ENCODE measurements at places on chromosomes 12 and 14. TPM values are rescaled to one million over a fixed set of nuclear protein-coding genes. Genes with fewer than 3 reads are reported as not detected.

Gene SPTB
- 17.0 TPM for total RNA-seq

Gene TRIAP1
- total RNA-seq = 8.6 TPM

Gene PDE3A
- 5.7 TPM for total RNA-seq

Gene POTEM
- not detected for total RNA-seq

Gene TAS2R14
- total RNA-seq = 9.8 TPM

Gene OGFOD2
- 4.9 TPM for total RNA-seq

Gene HOXC10
- total RNA-seq = not detected

Gene RFLNA
- total RNA-seq = 7.6 TPM

Gene DNAH10
- 23.8 TPM for total RNA-seq

Gene CTSG
- total RNA-seq = 0.25 TPM

Gene NRL
- total RNA-seq = 1.2 TPM

Gene SLC7A8
- 5.7 TPM for total RNA-seq

Data from temporal lobe (tissue), 4 donors.